ENCODE measurements at places on chromosomes 11 and 22.

DNA sequence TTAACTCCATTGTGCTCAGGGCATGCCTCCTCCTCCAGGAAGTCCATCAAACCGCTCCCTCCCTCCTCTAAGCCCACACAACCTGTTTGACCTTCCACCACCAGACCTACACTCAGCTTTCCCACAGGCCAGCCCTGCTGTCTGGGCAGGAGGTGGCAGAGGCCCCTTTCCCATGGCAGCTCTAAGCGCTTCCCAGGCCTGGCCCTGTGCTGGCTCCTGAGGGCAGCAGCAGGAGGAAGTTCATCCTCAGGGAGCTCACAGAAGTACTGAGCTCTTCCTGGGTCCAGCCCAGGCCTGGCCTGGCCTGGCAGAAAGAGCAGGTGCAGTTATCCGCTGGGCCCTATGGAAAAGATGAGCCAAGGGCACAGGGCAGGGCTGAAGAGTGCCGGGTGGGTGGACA lies 31.4 kb downstream of the ARAP1 start:
- no peak for DNase-seq

DNA sequence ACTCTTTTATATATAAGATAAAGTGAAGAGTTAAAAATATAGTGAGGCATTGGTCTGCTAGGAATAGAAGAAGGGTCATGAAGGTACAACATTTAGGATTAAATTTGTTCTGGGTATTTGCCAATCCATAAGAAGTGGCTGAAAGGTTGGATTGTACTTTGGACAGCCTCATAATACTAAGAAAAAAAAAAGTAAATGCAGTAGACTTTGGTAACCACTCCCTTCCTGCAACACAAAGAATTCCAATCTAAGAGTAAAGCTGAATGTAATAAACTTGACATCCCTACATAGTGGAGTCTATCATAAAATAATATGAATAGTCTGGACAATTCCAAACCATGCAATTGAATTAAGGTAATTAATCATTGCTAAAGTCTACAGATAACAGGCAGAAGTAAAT lies 2294.4 kb downstream of the LRRC4C start:
- no peak for DNase-seq

GRCh38 chr11:88701816-88702215 lies 364.0 kb downstream of the GRM5 start:
- no peak for DNase-seq

DNA sequence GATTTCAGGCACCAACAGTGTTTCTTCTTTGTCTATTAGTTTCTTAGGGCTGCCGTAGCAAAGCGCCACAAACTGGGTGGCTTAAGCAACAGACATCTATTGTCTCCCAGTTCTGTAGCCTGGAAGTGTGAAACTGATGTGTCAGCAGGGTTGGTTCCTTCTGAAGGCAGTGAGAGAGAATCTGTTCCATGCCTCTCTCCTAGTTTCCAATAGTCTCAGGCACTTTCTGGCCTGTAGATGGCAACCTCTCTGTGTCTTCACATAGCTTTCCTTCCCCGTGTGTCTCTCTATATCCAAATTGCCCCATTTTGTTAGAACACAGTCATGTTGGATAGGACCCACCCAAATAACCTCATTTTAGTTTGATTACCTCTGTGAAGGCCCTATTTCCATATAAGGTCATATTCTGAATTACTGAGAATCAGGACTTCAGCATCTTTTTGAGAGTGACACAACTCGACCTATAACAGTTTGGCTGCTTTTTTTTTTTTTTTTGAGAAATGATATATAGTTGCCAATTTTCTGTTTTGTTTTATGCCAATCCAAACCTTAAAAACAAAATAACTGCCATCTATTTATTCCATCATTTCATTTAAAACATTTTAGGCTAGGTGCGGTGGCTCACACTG lies 108.2 kb downstream of the SLC36A4 start:
- DNase-seq: peak; percentile 36

DNA sequence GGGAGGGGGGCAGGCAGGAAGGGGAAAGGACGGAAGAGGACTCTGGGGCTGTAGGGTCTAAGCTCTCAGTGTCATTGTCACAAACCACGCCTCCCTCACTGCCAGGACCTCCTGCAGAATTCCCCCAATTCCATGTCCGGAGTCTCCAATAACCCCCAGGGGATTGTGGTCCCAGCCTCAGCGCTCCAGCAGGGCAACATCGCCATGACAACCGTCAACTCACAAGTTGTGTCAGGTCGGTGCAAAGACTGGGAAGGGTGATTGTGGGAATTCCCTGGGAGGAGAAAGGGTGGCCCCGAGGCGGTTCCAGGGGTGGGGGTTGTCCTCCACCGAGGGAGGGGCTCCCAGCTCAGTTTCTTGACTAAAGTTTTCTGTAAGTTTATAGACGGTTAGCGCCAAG lies 86.0 kb downstream of the FEZ1 start:
- no peak for DNase-seq

- DNase-seq: peak; percentile 78
Observed at GRCh38 chr22:24146791-24147353, 34.4 kb upstream of the SUSD2 start.

DNA sequence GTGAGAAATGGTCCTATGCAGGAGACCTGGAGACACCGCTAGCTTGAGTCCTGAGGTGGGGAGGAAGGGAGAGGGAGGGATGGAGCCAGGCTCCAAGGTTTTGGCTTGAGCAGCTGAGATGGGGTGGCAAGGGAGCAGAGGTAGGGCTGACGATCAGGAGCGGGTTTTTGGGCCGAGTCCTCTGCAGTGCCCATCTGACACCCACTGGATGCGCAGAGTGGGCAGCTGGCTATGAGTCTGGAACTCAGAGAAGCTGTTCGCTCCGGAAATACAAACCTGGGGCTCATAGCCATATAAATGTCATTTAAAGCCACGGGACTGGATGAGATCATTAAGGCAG lies 453 bp upstream of the MAFF start:
- no peak for DNase-seq

DNA sequence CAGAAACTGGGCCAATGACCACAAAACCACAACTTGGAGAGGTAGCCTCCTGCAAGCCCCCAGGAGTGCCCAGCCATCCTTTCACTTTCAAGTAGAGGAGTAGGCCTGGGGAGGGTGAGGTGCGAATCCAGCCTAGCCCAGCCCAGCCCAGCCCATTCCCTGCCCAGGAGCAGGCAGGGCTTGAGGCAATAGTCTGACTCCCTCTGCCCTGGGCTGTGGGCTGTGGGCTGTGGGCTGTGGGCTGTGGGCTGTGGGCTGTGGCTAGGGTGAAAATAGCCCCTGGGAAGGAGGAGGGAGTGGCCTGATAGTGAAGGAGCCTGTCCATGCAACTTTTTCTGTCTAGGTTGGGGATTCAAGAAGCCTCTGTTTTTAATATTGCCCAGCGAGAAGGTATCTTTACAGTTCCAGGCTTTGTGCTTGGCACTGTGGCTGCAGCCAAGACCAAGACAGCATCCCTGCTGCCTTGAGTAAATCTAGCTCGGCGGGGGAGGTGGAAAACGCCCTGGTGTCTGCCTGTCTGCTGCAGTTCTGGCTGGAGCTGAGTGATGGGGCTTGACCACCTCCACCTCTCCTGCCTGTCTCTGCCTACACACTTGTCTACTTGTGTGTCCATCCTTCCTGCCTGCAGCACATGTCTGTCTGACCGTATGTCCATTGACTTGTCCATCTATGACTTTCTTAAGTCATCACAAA lies 40.7 kb downstream of the LMO1 start:
- DNase-seq: no peak

GRCh38 chr11:62267576-62267975 lies 2.4 kb upstream of the SCGB2A2 start:
- DNase-seq: no peak

GRCh38 chr22:48688366-48688765 lies 1139.3 kb downstream of the BRD1 start:
- no peak for DNase-seq
